Adrenal gland (tissue), 19 donors: ENCODE measurements at places on chromosomes 12 and 14.

- peak overlapping the region; percentile 75 for H3K27ac ChIP-seq
- DNase-seq = peak; percentile 17
- no peak overlapping the region for H3K4me3 ChIP-seq
- no peaks in the 10 kb centered on the region for H3K27me3 ChIP-seq
- H3K4me1 ChIP-seq = peaks cover 64% of the 10 kb centered on the region
- no peaks in the 10 kb centered on the region for H3K36me3 ChIP-seq
Observed at GRCh38 chr14:99752486-99753121, 40.6 kb upstream of the EML1 start.

- H3K36me3 ChIP-seq = peaks cover 42% of the 10 kb centered on the region
- DNase-seq = no peak
- no peaks in the 10 kb centered on the region for H3K4me1 ChIP-seq
- no peak overlapping the region for H3K4me3 ChIP-seq
- H3K27me3 ChIP-seq = no peaks in the 10 kb centered on the region
- peak overlapping the region; percentile 72 for H3K27ac ChIP-seq
Observed at GRCh38 chr14:50926851-50927386, 17.4 kb downstream of the PYGL start.

DNA sequence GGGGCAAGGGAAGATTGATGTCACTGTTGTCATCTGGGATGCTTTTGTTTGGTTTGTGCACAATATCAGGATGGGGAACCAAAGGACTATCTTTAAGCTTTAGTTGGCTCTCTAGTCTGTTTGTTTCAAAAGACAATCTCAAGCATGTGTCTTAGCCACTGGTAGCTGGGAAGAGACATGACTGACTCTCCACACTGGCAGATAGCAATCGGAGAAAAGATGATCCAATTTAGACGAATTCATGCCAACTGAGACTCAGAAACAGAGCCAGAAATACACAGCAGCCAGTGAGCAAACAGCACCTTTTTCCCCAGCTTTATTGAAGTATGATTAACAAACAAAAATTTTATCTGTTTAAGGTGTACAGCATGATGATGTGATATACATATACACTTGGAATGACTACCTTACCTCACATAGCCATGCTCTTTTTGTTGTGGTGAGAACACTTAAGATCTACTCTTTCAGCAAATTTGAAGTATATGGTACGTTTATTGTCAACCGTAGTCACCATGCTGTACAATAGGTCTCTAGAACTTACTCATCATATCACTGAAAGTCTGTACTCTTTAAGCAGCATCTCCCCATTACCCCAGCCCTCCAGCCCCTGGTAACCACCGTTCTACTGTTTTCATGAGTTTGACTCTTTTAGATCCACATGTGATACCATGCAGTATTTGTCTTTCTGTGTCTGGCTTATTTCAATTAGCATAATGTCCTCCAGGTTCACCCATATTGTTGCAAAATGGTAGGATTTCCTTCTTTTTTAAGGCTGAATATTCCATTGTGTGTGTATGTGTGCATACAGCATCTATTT is 50.6 kb downstream of the DUSP16 start:
- H3K27me3 ChIP-seq = no peaks in the 10 kb centered on the region
- peaks cover under 1% of the 10 kb centered on the region for H3K36me3 ChIP-seq
- peaks cover 65% of the 10 kb centered on the region for H3K4me1 ChIP-seq
- no peak overlapping the region for H3K4me3 ChIP-seq

GRCh38 chr12:81078469-81079196 is 754 bp downstream of the ACSS3 start:
- DNase-seq = peak; percentile 68
- H3K27me3 ChIP-seq = no peaks in the 10 kb centered on the region
- no peak overlapping the region for H3K4me3 ChIP-seq
- no peaks in the 10 kb centered on the region for H3K36me3 ChIP-seq

GRCh38 chr14:101120641-101121507 is 217.4 kb upstream of the RTL1 start:
- H3K27ac ChIP-seq = peak overlapping the region; percentile 7
- DNase-seq = peak; percentile 66
- no peak overlapping the region for H3K4me3 ChIP-seq

DNA sequence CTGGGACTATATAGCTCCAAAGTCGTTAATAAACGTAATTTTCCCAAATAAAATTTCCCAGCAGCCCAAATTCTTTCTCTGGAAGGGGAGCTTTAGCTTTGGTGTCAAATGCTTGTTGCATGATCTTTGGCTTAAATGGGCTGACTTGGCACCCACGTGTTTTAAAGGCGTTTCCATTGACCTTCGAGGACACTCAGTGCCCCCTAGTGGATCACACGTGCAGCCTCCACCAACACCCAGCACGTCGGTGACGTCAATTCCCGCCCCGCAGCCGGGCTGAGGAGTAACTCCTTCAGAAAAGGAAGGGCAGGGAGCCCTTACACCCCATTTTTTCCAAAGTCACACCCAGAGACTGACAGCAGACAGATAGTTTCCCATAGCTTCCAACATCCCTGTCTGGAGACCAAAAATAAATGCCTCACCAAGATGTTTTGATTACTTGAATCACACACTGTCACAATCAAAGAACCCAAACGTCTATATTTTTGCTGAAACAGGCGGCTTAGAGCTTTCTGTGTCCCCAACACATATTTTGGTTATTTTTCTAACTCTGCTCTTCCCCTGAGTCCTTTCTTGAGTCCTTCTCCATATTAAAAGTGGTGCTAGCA is 707.9 kb downstream of the AACS start:
- H3K27me3 ChIP-seq = no peaks in the 10 kb centered on the region
- H3K27ac ChIP-seq = no peak overlapping the region
- H3K4me3 ChIP-seq = no peak overlapping the region
- no peaks in the 10 kb centered on the region for H3K4me1 ChIP-seq
- no peaks in the 10 kb centered on the region for H3K36me3 ChIP-seq
- no peak for DNase-seq

- H3K36me3 ChIP-seq = no peaks in the 10 kb centered on the region
- no peak overlapping the region for H3K27ac ChIP-seq
- H3K27me3 ChIP-seq = no peaks in the 10 kb centered on the region
Observed at GRCh38 chr12:51409846-51410245, 14.8 kb upstream of the SLC4A8 start.

GRCh38 chr12:27779920-27780611 is at the start of the genes KLHL42 and MANSC4:
KLHL42 (plus strand) TSS chr12:27780233; CDS start chr12:27780331, 98 bp downstream.
MANSC4 (minus strand) TSS chr12:27780236; CDS start chr12:27771276, 8,960 bp downstream.
- H3K36me3 ChIP-seq = no peaks in the 10 kb centered on the region
- DNase-seq = peak; percentile 69
- H3K27ac ChIP-seq = peak within 1 kb of the TSS; percentile 53
- peaks cover 30% of the 10 kb centered on the region for H3K4me1 ChIP-seq
- H3K4me3 ChIP-seq = peak within 1 kb of the TSS; percentile 92

DNA sequence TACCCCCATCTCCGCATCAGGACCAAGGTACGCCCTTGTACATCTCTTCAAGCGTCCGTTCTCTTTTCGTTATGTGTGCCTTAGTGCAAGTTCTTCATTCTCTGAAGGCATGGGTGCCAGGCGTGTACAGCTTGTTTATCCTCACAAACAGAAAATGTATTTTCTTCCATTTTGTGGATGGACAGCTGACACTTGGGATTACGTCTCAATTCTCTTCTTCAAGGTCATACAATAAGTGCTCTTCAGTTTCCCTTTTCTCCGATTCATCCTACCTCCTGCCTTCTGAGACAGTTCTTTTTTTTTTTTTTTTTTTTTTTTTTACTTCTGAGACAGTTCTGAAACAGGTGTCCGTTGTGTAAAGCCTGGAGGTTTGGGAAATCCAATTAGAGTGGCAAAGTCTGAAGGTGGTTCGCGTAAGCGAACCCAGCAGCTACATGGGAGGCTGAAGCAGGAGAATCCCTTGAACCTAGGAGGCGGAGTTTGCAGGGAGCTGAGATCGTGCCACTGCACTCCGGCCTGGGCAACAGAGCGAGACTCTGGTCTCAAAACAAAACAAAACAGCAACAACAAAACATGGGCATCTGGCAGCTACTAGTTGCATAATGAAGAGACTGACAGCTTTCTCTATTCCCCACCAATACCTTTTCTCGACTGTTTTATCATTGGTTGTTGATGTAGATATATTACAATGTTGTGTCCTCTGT is 734 bp downstream of the COX6A1 start:
- no peaks in the 10 kb centered on the region for H3K36me3 ChIP-seq
- peak overlapping the region; percentile 90 for H3K4me3 ChIP-seq
- H3K27me3 ChIP-seq = no peaks in the 10 kb centered on the region

- no peaks in the 10 kb centered on the region for H3K36me3 ChIP-seq
- no peaks in the 10 kb centered on the region for H3K27me3 ChIP-seq
- no peak overlapping the region for H3K27ac ChIP-seq
- DNase-seq = peak; percentile 28
- no peak overlapping the region for H3K4me3 ChIP-seq
- no peaks in the 10 kb centered on the region for H3K4me1 ChIP-seq
Observed at GRCh38 chr14:39666386-39666785, 234.2 kb upstream of the FBXO33 start.

GRCh38 chr14:73627151-73627558 is 14.8 kb downstream of the ACOT6 start:
- no peaks in the 10 kb centered on the region for H3K4me1 ChIP-seq
- DNase-seq = no peak
- H3K27ac ChIP-seq = no peak overlapping the region
- no peaks in the 10 kb centered on the region for H3K36me3 ChIP-seq

GRCh38 chr12:128313931-128314330 is 47.0 kb downstream of the TMEM132C start:
- no peaks in the 10 kb centered on the region for H3K4me1 ChIP-seq
- no peak overlapping the region for H3K27ac ChIP-seq
- H3K27me3 ChIP-seq = no peaks in the 10 kb centered on the region
- no peak for DNase-seq
- no peaks in the 10 kb centered on the region for H3K36me3 ChIP-seq

DNA sequence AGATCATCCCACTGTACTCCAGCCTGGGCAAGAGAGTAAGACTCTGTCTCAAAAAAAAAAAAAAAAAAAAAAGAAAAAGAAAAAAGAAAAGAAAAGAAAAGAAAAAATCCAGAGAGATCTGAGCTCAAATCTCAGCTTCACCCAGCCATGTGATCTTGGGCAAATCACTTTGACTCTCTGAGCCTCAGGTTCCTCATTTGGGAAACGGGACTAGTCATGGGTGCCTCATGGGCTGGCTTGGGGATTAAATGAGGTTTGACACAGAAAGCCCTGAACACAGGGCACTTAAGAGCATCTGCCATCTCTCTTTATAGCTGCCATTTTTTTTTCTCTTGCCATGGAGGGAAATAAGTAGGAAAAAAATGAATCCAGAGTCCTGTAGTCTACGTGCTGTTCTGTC is 86.2 kb upstream of the MYL2 start:
- H3K4me1 ChIP-seq = no peaks in the 10 kb centered on the region
- H3K36me3 ChIP-seq = no peaks in the 10 kb centered on the region
- peaks cover 16% of the 10 kb centered on the region for H3K27me3 ChIP-seq

DNA sequence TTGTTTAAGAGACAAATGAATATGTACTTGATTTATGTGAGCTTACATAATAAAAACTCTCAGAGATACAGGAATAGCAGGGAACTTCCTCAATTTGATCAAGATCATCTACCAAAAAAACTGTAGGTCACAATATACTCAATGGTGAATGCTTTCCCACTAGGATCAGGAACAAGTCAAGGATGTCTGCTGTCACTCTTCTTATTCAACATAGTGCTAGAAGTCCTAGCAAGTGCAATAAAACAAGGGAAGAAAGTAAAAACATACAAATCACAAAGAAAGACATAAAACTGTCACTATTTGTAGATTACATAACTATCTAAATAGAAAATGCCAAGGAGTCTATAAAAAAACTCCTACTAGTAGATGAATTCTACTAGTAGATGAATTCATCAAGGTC is 41.9 kb upstream of the PAWR start:
- no peaks in the 10 kb centered on the region for H3K36me3 ChIP-seq
- H3K4me1 ChIP-seq = no peaks in the 10 kb centered on the region
- H3K4me3 ChIP-seq = no peak overlapping the region
- no peak overlapping the region for H3K27ac ChIP-seq
- H3K27me3 ChIP-seq = no peaks in the 10 kb centered on the region

GRCh38 chr12:83074358-83074894 is 387.7 kb downstream of the TMTC2 start:
- H3K27me3 ChIP-seq = no peaks in the 10 kb centered on the region
- DNase-seq = no peak
- no peaks in the 10 kb centered on the region for H3K4me1 ChIP-seq
- no peak overlapping the region for H3K27ac ChIP-seq
- H3K36me3 ChIP-seq = no peaks in the 10 kb centered on the region

- DNase-seq = no peak
- H3K4me3 ChIP-seq = no peak overlapping the region
- H3K36me3 ChIP-seq = peaks cover 15% of the 10 kb centered on the region
Observed at GRCh38 chr12:47805417-47805816, 14.3 kb downstream of the HDAC7 start.

DNA sequence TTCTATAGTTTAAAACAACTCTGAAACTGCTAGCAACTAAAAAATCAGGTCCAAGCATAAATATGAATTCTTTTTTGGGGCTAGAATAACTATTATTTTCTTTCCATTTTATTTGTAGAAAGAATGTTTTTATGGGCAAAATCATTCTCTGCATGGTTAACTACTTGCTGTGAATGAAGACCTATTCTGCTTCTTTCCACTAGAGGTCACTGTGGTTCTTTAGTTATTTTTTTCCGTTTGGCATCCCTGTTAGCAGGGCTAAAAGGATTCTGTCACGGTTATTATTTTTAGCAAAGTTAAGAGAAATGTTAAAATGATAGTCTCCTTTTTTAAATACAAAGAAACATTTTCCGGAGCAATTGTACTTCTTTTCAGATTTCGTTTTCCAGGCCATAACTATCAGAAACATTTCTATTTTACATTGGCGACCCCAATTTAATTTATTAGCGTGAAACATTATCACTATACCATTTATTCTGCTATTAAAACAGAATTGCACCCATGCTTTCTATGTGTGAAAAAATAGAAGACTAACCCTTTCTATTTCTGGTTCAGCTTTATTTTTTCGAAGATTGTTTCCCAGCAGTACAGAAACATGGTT is 404.8 kb downstream of the ATP23 start:
- no peak overlapping the region for H3K4me3 ChIP-seq
- peaks cover 6% of the 10 kb centered on the region for H3K27me3 ChIP-seq
- H3K36me3 ChIP-seq = no peaks in the 10 kb centered on the region
- no peak for DNase-seq
- no peak overlapping the region for H3K27ac ChIP-seq
- H3K4me1 ChIP-seq = no peaks in the 10 kb centered on the region

GRCh38 chr14:105430565-105430964 is 10.9 kb downstream of the MTA1 start:
- H3K36me3 ChIP-seq = no peaks in the 10 kb centered on the region
- H3K4me3 ChIP-seq = no peak overlapping the region
- DNase-seq = peak; percentile 90
- H3K4me1 ChIP-seq = peaks cover 13% of the 10 kb centered on the region
